NCI-H510A treated with DMSO at 0.1 percent for 48 hours (cell line): ENCODE measurements at places on chromosomes 3 and 15.

- no peak for DNase-seq
Measured at GRCh38 chr15:60762638-60763037, 283.7 kb upstream of the ICE2 start.

DNA sequence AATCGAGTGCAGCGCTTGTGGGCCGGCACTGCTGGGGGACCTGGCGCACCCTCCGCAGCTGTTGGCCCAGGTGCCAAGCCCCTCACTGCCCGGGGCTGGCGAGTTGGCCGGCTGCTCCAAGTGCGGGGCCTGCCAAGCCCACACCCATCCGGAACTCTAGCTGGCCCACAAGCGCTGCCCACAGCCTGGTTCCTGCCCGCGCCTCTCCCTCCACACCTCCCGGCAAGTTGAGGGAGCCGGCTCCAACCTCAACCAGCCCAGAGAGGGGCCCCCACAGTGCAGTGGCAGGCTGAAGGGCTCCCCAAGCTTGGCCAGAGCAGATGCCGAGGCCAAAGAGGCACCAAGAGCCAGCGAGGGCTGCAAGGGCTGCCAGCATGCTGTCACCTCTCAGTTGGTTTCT is 73.4 kb downstream of the PLXNA1 start:
- DNase-seq: no peak

- DNase-seq: no peak
Measured at GRCh38 chr3:23201154-23201838, 1.8 kb upstream of the UBE2E2 start.

- no peak for DNase-seq
Measured at GRCh38 chr3:87207460-87207859, 19.6 kb upstream of the CHMP2B start.
